Tibial nerve (tissue), 4 donors: ENCODE measurements at places on chromosomes 4 and X.

GRCh38 chr4:165537028-165537648 lies 158.3 kb downstream of the CPE start:
- H3K4me1 ChIP-seq: no peaks in the 10 kb centered on the region
- no peaks in the 10 kb centered on the region for H3K27me3 ChIP-seq
- H3K27ac ChIP-seq: no peak overlapping the region

GRCh38 chr4:137694138-137694537 lies 161.8 kb upstream of the PCDH18 start:
- no peaks in the 10 kb centered on the region for H3K4me1 ChIP-seq
- peak; percentile 30 for DNase-seq
- peak overlapping the region; percentile 16 for H3K27ac ChIP-seq
- no peaks in the 10 kb centered on the region for H3K36me3 ChIP-seq

DNA sequence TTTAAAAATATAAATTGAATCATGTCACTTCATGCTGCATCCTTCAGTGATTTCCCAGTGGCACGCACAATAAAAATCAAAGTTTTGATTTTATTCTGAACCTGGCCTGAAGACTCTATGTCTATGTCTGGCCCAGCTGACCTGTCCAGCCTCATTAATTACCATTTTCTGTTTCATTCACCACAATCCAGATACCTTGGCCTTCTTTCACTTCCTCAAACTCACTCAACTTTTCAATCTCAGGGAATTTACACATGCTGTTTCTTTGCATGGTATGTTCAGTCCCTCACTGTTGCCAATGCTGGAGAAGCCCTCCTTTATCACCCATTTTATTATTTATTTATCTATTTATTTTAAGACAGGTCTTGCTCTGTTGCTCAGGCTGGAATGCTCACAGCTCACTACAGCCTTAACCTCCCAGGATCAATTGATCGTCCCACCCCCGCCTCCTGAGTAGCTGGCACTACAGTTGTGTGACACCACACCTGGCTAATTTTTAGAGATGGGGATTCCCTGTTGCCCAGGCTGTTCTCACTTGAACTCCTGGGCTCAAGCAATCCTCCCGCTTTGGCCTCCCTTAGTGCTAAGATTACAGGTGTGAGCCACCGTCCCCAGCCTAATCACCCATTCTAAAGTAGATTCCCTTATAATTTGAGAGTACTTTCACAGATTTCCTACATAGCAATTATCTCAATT lies 43.1 kb downstream of the ZGRF1 start:
- no peak overlapping the region for H3K4me3 ChIP-seq
- no peak for DNase-seq
- no peaks in the 10 kb centered on the region for H3K27me3 ChIP-seq
- H3K36me3 ChIP-seq: no peaks in the 10 kb centered on the region

DNA sequence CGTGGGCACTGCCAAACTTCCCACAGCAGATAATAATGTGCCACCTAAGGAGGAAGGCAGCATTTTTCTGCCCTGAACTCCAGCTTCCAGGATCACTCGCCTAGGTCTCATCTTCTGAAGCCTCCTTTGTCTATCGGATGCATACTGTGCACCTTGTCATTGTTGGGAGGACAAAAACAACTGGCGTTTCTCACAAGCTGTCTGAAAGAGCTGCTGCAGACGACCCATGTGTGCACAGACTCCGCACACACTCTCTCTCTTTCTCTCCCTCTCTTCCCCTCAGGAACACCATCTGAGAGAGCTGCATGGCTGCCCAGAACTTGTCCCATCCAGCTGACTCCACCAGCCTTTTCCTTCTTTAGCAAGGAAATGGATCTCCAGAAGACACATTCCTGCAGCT lies 83.0 kb downstream of the MAML3 start:
- DNase-seq: no peak
- peak overlapping the region; percentile 43 for H3K27ac ChIP-seq
- H3K4me3 ChIP-seq: no peak overlapping the region
- H3K36me3 ChIP-seq: no peaks in the 10 kb centered on the region

DNA sequence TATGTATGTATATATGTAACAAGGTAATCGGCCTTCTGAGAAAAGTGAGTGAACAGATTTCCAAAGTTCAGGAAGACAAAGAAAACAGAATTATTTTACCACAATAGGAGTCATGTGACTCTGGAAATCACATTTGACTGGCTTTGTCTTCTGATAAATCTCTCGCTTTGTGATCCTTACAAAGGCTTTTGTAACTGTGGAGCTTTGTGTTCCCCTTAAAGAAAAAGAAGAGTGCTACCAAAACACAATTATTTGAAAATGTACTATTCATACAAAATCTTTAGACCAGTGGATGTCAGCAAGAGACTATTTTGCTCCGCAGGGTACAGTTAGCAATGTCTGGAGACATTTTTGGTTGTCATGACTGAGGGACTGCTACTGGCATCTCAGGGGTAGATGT lies 238.8 kb downstream of the LDB2 start:
- no peak for DNase-seq
- no peak overlapping the region for H3K4me3 ChIP-seq
- H3K4me1 ChIP-seq: no peaks in the 10 kb centered on the region
- no peak overlapping the region for H3K27ac ChIP-seq

GRCh38 chr4:83408908-83409307 lies 46.7 kb downstream of the HELQ start:
- no peaks in the 10 kb centered on the region for H3K36me3 ChIP-seq
- no peak for DNase-seq
- H3K27ac ChIP-seq: no peak overlapping the region
- H3K27me3 ChIP-seq: no peaks in the 10 kb centered on the region

DNA sequence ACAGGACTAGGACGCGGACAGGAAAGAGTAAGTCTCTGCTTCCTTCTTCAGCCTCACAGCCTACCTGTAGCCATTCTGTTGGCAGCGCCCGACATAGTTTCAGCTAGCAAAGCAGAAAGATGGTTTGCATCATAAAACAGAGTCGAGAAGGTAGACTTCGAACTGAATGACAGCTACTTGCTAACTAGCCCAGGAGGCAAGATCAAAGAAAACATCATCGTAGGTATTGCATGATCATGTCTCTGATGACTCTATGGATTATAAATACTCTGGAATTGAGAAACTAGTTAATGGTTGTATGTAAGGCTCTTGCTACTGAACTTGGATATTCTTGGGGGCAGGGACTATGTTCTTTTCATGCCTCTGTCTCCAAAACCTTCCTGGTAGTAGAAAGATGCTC lies 333.1 kb upstream of the KLF3 start:
- no peaks in the 10 kb centered on the region for H3K27me3 ChIP-seq
- H3K4me1 ChIP-seq: no peaks in the 10 kb centered on the region
- DNase-seq: no peak
- H3K4me3 ChIP-seq: no peak overlapping the region
- H3K36me3 ChIP-seq: no peaks in the 10 kb centered on the region

DNA sequence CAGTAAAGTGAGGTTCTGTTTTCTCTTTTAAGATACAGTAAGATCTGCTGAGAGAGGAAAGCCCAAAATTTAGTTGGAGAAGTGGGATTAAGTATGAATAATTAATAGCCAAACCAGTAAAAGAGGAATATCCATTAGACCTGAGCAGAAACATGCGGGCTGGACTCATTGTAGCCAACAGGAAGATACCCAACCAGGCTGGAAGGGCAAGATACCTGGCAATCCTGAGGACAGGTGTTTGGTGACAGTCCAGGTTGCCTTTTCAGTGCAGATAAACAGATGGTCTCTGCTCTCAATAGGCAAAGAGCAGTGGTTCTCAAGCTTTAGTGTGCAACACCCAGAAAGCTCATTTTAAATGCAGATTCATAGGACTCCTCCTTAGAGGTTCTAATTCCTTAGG lies 980.8 kb upstream of the GRID2 start:
- H3K4me3 ChIP-seq: no peak overlapping the region
- no peaks in the 10 kb centered on the region for H3K36me3 ChIP-seq
- no peaks in the 10 kb centered on the region for H3K27me3 ChIP-seq
- H3K27ac ChIP-seq: no peak overlapping the region
- no peak for DNase-seq
